Right hindlimb (tissue), 1 donor: ENCODE measurements at places on chromosomes 16 and 17.
A peak's percentile ranks its signal among the peaks of the same experiment; 100 is the strongest.

- DNase-seq: no peak
Measured at GRCh38 chr16:21321736-21322135, 43.6 kb upstream of the CRYM start.

DNA sequence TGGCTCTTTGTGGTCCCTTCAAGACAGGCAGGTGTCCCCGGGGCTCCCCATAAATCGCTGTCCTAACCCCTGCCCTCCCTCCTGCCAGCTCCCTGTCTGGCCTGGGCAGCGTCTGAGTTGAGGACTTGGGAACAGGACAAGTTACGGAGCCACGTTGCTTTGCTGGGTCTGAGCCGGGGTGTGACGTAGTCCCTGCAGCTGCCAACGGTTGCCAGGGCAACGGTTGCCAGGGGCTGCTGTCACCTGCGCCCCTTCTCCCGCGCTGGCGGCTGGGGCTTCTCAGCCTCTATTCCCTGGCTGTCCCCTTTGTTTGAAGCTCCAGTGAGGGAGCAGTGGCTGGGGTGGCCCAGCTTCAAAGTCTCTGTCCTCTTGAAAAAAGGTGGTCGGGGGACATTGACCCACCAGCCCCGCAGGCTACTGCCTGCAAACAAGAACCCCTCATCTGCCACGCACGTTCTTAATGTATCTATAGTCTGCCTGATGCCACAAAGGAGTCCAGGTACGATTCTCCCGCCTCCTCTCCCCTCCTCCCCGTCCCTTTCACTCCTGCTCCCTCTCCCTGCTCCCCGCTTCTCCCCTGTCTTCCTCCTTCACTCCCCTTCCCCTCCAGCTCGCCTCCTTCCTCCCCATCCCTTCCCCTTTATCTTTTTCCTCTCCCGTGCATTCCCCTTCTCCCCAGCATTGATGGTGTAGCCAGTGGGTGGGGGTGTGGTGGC lies 10.9 kb downstream of the ADGRG1 start:
- peak; percentile 87 for DNase-seq

DNA sequence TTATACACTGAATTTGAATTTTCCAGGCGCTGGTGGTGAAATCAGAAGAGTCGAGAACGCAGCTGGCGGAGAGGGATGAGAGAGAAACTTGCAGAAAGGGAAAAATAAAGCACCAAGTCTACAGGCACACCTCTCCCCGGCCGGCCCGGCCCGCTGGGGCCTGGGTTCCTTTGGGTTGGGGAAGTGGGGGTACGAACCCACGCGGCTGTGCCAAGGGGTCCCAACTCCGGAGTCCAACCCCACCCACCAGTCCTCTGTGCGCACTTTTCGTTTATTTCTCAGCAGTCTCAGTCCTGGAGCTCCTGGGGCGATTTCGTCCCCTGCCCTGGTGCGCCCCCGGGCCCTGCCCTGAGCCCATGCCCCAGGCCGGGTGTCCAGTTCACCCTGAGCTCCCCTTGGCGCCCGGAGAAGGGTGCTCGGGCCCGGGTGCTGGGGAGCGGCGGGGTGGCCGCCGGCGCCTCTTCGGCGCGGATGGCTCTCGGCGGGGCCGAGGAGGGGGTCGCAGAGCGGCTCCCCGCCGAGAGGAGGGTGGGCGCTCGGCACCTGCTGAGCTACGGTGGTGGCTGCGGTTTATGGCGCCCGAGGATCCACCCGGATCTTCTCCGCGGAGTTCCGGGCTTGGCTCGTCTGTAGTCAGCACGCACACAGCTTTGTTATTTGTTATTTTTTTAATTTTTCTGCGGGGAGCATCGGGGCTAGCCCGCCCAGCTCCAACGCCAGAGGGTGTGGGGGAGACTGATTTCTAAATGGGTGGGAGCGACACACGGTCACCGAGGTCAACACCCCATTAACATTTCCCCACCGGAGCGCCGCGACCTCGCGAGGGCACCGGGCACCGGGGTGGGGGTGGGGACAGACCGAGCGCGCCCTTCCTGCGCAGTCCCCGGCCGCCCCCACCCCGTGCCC lies 15.7 kb upstream of the CBX8 start:
- no peak for DNase-seq

- no peak for DNase-seq
Measured at GRCh38 chr17:70021726-70022125, 53.3 kb upstream of the KCNJ16 start.

- DNase-seq: no peak
Measured at GRCh38 chr17:66837885-66838665, 3.2 kb downstream of the CACNG5 start.

DNA sequence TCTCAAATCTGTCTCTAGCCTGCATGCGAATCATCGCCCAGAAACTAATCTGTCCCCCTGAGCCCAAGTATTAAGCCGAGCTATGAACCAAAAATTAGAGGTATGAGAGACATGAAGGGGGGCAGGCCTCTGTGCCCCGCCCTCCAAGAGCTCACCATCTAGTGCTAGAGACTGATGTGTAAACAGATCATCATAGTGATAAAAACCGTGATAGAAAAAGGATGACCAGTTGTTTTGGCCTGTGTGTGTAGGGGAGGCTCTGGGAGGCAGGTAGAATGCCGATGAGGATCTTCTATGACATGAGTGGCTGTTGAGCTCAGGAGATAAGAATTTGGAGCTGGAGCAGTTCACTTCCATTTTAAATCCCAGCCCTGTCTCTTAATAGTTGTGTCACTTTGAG lies 89.1 kb upstream of the TBX2 start:
- DNase-seq: no peak

DNA sequence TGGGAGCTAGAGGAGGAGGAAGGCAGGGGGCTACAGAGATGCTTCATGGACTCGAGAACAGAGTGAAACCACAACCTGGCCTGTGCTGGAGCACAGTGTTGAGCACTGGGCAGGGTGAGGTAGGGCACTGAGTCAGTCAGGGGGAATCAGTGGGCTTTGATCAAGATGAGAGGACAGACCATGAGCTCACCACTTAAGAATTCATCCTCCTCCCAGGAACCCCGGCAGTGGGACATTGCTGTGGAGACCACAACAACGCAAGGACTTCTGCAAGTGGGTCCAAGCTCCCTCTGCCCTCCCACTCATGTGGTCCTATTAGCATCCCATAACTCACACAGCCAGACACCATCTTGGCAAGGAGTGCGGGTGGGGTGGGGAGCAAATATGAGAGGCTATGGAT lies 1.7 kb upstream of the CES5A start:
- no peak for DNase-seq

GRCh38 chr17:53822764-53823163 lies at the start of gene KIF2B:
Gene KIF2B, plus strand, starts transcription at chr17:53822927. Its CDS starts 107 bp downstream, at chr17:53823034.
- no peak for DNase-seq

GRCh38 chr16:52492789-52493357 lies 54.1 kb downstream of the TOX3 start:
- no peak for DNase-seq

- no peak for DNase-seq
Measured at GRCh38 chr17:79517827-79518584, 92.8 kb downstream of the RBFOX3 start.

DNA sequence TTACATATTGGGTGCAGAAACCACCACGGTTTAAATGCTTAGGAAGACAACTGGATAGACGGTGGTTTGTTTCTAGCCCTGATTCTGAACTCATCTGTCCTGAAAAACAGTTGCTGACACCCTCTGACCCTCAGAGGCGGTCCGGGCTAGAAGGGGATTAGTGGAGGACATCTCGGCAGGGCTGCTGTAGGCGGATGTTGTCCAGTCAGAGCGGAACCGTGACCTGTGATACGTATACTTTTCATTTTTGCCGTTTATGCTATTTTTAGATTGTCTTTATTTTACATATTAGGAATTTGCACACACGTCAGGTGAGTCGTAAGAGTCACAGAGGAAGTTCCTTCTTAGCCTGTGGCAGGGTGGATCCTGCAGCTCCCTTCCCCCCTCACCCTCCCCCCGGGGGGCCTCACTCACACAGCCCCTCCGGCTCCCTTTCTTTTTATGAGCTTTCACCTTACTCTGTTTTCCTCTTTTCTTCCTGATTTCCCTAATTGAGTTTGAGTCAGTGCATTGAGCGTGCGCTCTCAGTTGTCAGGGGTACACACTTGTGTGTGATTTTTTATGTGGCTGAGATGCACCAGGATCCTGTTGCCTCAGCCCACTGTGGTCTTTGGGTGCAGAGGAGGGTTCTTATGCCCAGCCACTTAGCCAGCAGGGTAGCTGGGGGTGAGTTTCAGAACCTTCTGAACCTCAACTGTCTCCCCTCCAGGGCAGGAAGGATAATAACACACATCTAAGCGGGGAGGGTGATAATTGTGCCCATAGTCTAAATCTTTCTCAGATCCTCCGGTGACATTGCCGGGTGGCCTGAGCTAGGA lies 211.1 kb upstream of the CHMP6 start:
- no peak for DNase-seq

- no peak for DNase-seq
Measured at GRCh38 chr16:29900888-29901606, 759 bp downstream of the ASPHD1 start.

DNA sequence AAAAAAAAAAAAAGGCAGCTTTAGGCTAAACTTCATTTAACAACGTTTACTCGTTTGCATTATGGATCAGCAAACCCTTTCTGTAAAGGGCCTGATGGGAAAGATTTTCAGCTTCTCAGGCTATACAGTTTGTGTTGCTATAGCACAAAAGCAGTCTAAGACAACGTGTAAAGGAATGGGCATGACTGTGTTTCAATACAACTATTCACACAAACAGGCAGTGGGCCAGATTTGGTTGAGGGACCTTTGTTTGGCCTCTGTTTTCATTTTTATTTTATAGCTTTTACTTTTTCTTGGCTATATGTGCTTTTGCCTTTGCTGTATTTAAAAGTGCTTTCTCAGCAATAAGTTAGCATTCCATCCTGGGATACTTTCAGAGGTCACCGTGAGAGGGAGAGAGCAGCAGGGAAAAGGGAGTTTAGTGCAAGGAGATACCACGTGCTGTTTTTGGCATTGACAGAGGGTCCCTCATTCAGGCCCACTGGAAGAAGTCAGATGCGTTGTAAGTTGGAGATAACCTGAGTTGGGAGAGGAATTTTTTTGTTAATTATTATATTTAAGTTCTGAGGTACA lies 335.6 kb downstream of the UTP18 start:
- DNase-seq: peak; percentile 42

GRCh38 chr17:78933959-78934568 lies 8.9 kb upstream of the TIMP2 start:
- peak; percentile 99 for DNase-seq

GRCh38 chr17:77281122-77281903 lies 140.5 kb downstream of the SEC14L1 start:
- peak; percentile 49 for DNase-seq

- DNase-seq: no peak
Measured at GRCh38 chr17:31673076-31673475, 186.0 kb downstream of the COPRS start.

DNA sequence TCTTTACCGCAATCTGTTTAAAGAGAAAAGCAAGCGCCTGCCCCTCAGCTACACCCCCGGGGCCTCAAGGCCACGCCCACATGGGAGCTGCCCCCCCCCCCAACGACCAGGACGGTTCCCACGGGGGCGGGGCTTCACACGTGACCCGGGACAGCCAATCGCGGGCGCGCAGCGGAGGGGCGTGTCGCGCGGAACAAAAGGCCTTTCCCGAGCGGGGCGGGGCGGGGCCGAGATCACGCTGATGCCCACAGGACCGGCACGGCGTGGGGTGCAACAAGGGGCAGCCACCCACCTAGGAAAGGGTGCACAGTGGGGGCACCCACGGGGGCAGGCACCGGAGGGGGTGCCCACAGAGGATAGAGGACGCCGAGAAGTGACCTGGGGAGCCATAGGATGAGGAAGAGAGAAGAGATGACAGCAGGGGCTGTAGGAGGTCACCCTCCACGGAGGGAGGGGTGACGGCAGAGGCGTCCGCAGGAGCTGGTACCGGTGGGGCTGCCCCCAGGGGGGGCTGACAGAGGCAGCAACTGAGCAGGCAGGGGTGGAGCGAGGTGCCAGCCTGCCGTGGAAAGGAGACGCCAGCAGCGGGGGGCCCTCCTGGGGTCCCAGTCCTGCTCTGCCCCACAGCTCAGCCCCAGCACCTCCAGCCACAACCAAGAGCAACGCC lies 6.2 kb downstream of the UNKL start:
- DNase-seq: peak; percentile 93

GRCh38 chr17:5522476-5522875 lies 36.1 kb downstream of the MIS12 start:
- no peak for DNase-seq

DNA sequence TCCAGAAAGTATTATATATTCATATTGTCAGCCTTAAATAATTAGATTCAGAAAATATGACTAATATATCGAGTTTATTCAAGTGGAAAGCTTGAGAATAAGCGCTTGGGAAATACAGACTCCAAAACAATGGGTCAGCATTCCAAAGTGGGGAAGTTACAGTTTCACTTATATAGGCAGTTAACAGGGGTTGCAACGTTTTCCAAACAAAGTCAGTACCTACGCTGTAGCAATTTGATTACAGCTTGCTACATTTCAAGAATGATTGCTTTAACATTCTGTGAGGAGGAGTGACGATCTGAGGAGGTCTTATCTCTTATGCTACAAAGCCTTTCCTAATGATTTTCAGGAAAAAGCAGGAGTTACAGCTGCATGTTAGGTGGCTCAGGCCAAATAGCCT lies 34.2 kb upstream of the HS3ST3A1 start:
- DNase-seq: no peak

- peak; percentile 15 for DNase-seq
Measured at GRCh38 chr17:80408872-80409271, 6.1 kb upstream of the ENDOV start.

- DNase-seq: no peak
Measured at GRCh38 chr17:51091635-51092034, 29.0 kb downstream of the SPAG9 start.

- DNase-seq: no peak
Measured at GRCh38 chr16:47132308-47132707, 11.4 kb downstream of the NETO2 start.

DNA sequence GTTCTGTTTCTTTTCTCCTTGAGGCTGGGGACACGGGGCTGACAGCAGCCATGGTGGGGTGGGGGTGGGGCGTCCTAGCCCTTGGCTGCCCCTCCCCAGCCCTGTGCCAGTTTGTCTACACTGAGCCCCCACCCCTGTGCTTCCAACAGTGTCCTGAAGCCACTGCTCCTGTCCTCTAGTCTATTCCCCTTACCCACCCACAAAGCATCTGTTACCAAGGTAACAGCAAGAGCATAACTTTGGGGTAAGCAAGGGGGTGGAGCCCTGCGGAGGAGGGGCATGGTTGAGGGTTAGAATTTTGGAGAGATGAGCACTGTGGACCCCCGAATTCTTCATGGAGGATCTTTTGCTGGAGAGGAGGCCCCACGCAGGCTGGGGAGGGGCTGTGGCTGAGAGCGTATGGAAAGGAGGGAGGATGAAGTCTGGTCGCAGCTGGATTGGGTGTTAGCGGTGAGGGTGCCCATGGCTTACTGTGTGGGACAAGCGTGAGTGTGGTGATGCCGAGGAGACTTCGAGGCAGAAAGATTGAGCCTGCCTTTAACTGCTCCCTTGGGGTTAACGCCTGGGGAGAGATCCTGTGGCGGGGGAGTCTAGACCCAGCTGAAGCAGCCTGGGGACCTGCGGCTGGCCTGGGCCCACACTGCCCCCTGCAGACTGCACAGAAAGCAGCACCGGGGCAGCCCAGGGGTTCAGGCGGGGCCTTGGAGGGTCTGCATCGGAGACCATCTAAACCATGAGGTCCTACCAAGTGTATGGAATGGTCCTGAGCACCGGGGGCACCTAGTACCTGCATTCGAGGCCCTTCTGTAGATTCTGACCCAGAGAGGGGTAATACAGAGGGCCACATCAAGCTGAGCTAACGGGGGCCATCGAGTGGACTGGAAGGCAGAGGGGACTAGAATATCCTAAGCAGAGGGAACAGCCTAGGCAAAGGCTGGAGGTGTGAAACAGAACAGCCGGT lies 6.1 kb upstream of the STAC2 start:
- DNase-seq: no peak

GRCh38 chr17:63537991-63538692 lies 12.1 kb upstream of the DCAF7 start:
- no peak for DNase-seq
